ENCODE measurements at places on chromosomes 16 and 17. TPM values are rescaled to one million over a fixed set of nuclear protein-coding genes. Genes with fewer than 3 reads are reported as not detected.

Gene LITAFD
- total RNA-seq: not detected

Gene SRCIN1
- 6.7 TPM for total RNA-seq

Gene LHX1
- total RNA-seq: 0.22 TPM

Gene SPATA33
- 17.8 TPM for total RNA-seq

Gene SMIM22
- not detected for total RNA-seq

Gene GDPD3
- total RNA-seq: 3.8 TPM

Gene PRKCB
- total RNA-seq: 7.0 TPM

Gene SPIRE2
- 6.9 TPM for total RNA-seq

Gene RAB34
- total RNA-seq: 189 TPM

Gene IQCK
- 5.8 TPM for total RNA-seq

Gene RCVRN
- total RNA-seq: not detected

Gene IGFALS
- not detected for total RNA-seq

Gene CDH8
- total RNA-seq: 7.4 TPM

Gene SLFN11
- total RNA-seq: 0.90 TPM

Gene CHRNE
- 0.31 TPM for total RNA-seq

Data from H9 (cell line).